Stimulated activated CD4-positive, alpha-beta T cell treated with anti-CD3 and anti-CD28 coated beads, Interleukin-1b, Interleukin-23, amount 100 ng/mL, for 1 hour (primary cell): ENCODE measurements at places on chromosomes 4 and X.
A peak's percentile ranks its signal among the peaks of the same experiment; 100 is the strongest.

DNA sequence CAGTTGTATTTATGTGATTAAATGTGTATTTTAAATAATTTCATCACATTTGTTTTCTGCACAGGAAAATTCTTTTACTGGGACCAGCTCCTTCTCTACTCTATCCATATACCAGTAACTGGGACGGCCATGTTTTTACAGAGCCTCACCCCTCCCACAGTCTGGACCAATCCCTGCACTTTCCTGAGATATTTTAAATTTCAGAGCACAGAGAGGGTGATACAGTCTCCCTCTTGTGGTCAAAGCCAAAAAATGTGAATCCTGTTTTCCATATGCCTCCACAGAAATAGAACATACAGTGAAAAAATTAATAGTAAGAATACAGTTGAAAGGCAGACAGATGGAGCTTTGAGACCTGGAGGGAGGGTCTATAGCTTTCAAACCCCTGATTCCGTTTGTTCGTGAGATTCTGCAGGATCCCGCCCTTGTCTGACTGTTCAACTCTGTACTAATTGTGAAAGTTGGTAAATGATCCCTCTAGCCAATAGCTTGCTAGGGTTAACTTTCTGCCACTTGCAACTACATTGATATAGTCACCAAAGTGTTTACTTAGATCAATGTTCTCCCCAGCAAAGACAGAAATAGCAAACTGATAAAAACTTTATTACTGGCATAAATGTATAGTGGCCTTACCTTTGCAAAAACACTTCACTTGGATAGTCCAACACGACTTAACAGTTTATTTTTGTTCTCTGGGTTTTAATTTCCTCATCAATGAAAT lies 172.2 kb downstream of the PPARGC1A start:
- no peak for DNase-seq

DNA sequence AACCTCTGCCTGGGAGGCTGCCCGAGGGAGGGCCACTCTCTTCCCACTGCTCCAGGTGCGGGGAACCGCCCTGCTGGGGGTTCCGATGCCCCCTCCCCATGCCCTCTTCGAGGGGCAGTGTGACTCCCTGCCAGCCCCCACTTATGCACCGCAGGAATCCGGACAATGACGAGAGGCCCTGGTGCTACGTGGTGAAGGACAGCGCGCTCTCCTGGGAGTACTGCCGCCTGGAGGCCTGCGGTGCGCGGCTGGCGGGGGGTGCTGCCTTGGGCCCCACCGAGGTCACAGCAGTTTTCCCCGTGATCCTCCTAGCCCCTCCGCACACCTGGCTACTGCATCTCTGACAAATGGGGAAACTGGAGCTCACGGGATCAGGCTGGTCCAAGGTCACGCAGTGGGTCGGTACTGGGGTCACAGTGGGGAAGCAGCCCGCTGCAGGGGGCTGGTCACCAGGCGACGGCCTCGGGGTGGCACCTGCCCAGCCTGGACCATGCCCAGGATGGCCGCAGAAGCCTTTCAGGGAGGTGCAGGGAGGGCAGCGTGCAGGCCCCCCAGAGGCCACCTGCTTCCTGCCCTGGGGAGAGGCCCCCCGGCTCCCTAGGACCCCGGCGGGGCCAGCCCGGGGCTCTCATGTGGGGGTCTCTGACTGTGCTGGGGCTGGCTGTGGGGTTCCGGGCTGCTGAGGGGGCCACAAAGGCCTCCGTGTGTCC lies 3.5 kb downstream of the HGFAC start:
- no peak for DNase-seq

GRCh38 chrX:119694601-119695534 lies 1.9 kb upstream of the SEPTIN6 start:
- DNase-seq: no peak

- no peak for DNase-seq
These were observed 19.2 kb downstream of the TBC1D1 start for GRCh38 chr4:37910091-37910486.

GRCh38 chrX:20432746-20433387 lies 166.2 kb upstream of the RPS6KA3 start:
- no peak for DNase-seq

DNA sequence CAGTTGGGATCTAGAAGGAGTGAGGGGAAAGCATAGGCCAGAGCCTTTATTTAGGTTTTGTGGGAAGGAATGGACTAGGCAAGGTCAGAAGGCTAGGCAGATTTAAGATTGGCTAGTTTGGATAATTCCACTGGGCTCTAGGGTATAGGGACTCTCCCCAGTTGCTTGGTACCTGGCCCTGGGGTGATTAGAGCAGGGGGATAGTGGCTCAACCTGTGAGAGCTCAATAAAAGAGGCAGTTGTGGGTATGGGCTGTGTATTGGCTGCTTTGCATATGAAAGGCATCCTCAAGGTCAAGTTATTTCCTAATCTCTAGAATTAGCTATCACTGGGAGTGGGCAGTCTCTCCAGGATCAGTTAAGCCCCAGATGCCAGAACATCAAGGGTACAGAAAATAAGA lies 61.3 kb downstream of the ZNF81 start:
- DNase-seq: no peak

DNA sequence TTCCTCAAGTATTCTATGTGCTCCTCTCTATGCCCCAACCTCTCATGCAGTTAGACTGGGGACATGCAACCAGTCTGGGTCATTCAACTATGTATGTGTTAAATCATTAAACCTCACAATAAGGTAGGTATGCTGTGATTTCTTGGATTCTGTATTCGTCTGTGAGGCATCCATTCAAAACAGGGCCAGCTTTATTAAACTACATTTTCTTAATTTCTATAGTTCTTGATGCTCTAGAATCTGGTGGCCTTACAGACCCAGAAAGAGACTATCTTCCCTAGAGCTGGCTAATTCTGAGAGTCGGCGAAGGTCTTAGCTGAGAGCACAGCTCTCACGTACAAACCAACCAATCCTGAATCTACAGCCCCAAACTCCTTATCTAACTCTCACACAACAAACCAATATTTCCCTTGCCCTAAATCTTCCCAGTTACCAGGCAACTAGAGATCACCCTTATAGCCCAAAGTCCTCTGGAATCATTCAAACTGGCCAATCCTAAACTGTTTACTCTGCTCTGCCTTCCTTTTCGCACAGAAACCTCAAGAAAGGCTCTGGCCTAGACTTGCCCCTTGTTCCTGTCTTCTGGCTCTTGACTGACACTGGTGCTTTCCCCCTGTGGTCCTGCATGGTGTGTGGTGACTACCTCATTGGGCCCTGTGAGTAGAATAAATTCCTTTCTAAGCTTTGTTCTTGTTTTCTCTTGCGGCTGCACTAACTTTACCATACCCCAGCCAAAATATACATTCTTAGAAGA lies 203.5 kb upstream of the TET2 start:
- DNase-seq: no peak

DNA sequence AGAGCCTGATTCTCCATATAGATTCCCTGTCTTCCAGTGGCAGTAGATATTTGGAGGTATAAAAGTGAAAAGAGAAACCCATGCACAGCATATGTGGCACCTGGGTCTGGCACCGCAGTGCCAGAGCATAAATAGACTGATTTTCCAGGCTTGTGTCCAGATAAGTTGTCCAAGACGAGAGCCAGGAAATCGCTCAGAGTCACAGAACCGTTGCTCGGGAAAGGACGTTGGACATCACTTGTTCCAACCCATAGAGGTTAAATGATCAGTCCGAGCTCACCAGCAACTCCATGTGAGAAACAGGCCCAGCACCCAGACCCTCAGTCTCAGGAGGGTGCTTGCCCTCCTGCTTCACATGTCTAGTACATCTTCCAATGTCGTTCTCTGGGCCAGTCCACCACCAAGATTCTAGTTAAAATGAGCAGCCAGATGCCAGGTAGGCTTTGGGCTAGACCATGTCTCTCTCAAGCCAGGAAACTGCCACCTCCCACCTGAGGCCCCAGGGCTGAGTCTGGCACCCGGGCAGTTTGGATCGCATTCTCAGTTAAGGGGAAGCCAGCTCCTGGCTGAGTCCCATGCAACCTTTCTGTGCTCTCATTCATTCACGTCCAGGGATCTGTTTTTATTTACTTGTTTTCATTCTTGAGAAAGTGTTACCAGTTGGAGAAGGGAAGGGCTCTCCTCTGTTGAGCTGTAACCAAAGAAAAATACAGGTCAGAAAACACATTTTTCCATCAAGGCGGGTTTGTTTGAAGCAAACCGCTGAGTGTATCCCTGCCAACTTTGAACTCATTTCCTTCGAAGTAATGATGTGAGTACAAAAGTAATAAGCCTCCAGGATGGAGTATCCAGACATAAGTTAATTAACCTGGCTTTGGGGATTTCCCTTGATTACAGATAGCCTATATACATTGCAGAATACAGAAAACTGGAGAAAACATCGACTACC lies 91.7 kb downstream of the PHOX2B start:
- DNase-seq: no peak

DNA sequence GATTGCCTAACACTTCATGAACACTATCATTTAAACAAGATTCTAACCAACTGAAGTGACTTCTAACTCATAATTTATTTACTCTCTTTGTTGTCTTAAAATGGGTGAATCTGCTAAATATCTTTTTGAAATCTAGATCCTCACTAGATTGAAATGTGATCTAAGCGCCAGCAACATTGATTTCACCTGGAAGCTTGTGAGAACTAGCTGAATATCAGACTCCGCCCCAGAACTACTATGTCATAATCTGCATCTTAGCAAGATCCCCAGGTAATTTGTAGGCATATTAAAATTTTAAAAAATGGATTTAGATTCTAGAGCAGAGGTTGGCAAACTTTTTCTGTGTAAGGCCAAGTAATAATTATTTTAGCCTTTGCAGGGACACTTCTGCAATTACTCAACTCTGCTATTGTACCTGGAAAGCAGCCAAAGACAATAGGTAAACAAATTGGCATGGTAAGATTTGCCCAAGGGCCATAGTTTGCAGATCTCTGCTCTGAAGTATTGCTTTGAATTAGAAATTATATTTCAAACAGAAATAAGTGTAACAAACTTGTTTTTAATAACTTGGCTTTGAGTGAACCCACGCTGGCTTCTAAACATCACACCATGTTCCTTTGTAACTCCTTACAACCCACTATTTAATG lies 121.5 kb downstream of the REELD1 start:
- DNase-seq: no peak

DNA sequence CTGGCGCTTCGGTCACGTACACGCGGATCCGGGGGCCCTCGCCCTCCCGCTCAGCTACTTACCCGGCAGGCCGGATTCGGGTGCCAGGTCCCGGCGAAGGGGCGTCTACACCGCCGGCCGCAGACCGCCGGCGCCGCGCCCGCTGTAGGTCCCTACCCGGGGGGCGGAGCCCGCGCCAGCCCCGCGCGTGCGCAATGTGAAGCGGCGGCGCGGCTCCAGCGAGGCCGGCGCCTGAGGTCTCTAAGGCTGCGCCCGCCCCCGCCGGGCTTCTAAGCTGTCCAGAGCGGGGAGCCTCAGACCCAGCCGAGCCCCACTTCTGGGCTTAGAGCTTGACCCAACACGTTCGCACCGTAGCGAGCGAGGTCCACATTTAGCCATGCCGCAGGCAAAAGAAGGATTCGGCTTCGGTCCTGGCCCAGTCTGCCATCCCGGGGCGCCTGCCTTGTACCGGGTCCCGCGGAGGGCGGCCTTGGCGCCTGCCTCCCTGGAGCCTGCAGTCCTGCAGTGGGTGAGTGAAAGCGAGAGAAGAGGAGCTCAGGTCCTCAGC lies at the start of gene ZNF518B:
Gene ZNF518B (minus strand): TSS at position 172 of the 547 bp plus-strand sequence. CDS start 11,098 bp downstream, outside the sequence.
- DNase-seq: peak; percentile 70

DNA sequence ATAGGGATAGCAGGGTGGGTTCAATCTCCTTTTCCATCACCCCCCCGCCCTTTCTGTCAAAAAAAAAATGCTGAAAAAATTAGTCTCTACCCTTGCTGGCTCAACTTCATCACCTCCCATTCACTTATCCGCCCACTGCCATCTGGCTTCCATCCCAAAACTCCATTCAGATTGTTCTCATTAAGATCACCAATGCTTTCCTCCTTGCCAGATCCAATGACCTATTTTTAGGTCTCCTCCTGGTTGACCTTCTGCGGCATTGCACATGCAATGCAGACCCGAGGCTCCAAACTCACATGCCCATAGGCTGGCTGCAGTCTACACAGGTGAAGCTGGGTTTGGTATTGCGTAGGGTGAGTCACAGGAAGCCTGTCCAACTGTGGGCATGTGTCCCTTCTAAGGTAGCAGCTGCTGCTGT lies 21.1 kb upstream of the STIM2 start:
- DNase-seq: no peak

- DNase-seq: no peak
These were observed 114.1 kb downstream of the MGST2 start for GRCh38 chr4:139779691-139780090.

DNA sequence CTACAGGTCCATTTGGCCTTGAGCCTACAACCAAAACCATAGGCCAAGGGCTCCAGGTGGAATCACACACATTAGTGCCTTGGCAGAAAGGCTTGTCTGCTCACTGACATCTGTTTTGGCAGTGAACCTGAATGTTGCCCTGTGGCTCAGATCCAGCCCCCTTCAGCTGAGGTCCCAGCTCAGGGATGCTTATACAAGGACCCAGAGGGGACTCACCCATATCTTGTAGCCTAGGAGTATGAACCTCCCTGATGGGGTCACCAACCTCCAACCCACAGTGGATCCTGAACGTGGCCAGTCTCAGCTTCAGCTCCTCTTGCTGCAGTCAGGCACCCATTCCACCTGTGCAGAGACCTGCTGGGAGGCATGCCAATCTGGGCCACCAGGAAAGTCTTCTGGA lies 50.8 kb upstream of the HMX1 start:
- no peak for DNase-seq
